Stimulated activated CD8-positive, alpha-beta memory T cell treated with anti-CD3 and anti-CD28 coated beads, Interleukin-4, amount 100 ng/mL, for 1 hour (primary cell): ENCODE measurements at places on chromosomes 5 and 9.

DNA sequence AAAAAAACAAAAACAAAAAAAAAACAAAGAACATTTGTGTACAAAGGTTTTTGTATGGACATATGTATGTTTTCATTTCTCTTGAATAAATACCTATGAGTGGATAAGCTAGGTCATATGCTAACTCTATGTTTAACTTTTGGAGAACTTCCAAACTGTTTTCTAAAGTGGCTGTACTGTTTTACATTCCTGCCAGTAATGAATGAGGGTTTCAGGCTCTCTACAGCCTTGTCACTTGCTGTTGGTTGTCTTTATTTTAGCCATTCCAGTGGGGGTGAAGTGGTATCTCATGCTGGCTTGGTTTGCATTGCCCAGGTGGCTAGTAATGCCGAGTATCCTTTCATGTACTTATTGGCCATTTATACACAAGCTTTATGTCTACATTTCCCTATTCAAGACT is 9.1 kb upstream of the TRIO start:
- DNase-seq = no peak

- no peak for DNase-seq
Measured at GRCh38 chr5:142737179-142737578, 33.0 kb upstream of the ARHGAP26 start.

- DNase-seq = no peak
Measured at GRCh38 chr5:95746722-95747679, 15.9 kb downstream of the RHOBTB3 start.

DNA sequence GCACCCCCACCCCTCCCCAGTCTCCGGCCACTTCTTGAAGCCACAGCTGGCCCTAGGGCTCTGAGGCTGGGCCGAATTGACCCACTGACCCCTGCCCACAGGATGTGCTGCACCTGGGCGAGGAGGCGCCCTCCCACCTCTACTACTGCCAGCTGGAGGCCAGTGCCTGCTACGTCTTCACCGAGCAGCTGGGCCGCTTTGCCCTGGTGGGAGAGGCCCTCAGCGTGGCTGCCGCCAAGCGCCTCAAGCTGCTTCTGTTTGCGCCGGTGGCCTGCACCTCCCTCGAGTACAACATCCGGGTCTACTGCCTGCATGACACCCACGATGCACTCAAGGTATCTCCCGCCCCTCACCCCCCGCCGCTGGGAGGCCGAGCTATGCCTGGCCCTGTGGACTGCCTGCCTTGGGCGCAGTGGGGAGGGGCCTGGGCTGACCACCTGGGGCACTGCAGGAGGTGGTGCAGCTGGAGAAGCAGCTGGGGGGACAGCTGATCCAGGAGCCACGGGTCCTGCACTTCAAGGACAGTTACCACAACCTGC is 21.3 kb downstream of the HK3 start:
- DNase-seq = no peak

GRCh38 chr9:15433191-15433590 is 10.5 kb downstream of the SNAPC3 start:
- DNase-seq = no peak

GRCh38 chr5:178201927-178202235 is 2.5 kb upstream of the HNRNPAB start:
- no peak for DNase-seq

DNA sequence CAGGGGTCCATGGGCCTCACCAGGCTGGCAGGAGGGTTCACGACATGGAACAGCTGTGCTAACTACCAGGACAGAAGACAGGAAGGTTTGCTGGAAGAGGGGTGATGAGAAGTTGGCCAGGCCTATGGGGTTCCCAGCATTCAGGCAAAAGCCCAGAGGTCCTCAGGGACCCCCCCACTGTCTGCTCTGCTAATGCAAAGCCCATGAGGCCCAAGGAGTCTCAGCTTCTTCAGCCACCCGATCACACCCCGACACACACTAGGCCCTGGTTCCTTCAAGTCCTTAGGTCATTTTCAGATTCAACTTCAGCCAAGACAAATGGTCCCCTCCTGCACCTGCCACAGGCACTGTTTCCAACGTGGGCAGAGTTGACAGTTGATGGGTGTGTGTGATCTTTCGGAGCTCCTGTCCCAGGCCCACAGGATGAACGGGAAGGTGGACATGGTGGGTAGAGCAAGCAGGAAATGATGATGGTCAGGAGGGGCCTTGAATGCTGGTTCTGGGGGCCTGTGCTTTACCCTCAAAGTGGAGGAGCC is 20.4 kb downstream of the ADAMTS2 start:
- no peak for DNase-seq

DNA sequence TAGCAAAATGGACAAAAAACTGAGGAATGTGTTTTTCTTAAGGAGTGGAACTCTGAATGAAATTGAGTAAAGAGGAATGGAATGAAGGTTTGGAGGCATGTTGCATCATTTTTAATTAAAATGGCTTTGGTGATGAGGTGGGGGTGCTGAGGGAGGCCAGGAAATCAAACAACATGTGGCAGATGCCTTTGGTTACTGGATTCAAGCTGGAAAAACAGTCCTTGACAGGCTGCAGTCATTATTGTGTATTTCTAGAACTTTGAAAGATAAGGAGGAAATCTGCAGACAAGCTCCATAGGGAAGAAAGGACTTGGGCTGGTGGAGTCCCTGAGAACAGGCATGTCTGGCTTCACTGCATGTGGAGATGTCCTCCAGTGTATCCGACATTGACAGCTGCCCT is 203.5 kb upstream of the HAPLN1 start:
- no peak for DNase-seq
